ENCODE measurements at places on chromosomes 6 and 20.

DNA sequence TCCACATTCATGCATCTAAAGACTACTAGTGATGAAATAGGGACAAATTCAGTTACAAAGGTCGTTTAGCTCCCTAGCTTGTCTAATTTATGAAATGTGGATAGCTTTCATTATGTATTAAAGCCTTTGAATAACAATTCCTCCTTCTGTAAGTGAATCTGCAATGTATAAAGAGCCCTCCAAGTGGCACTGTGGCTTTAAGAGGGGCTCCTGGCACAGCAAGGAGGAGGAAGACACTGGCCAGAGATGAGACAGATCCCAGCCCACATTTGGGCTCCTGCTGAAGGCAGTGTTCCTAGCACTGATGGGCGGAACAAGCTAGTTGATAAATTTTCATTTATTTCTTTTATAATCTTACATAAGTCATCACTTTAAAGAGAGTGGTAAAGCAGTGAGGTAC, 17.6 kb upstream of the FUCA2 start:
- peak; percentile 27 for DNase-seq

GRCh38 chr6:158772851-158773371, 46.3 kb downstream of the EZR start:
- DNase-seq = no peak

GRCh38 chr6:109454496-109455436, 806 bp downstream of the MICAL1 start:
- DNase-seq = peak; percentile 54

GRCh38 chr20:4260102-4260501, 244.7 kb upstream of the RNF24 start:
- no peak for DNase-seq

- DNase-seq = no peak
Measured at GRCh38 chr6:23775127-23775526, 350.9 kb upstream of the NRSN1 start.

DNA sequence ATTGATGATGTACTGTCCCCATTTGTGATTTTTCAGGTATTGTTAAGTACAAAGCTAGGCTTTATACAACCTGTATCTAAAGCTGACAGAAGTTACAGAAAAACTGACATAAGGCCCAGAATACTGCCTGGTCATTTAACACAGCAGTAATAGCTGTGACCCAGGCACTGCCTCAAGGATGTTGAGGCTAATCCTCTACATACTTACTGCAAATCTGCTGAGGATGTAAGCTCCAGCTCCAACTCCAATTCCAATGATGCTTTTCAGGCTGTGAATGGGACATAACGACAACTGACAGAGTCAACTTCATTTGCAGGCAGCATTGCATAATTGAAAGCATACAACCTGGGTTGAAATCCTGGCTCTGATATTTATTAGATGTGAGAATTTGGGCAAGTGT, 36.3 kb upstream of the SLA2 start:
- DNase-seq = no peak

DNA sequence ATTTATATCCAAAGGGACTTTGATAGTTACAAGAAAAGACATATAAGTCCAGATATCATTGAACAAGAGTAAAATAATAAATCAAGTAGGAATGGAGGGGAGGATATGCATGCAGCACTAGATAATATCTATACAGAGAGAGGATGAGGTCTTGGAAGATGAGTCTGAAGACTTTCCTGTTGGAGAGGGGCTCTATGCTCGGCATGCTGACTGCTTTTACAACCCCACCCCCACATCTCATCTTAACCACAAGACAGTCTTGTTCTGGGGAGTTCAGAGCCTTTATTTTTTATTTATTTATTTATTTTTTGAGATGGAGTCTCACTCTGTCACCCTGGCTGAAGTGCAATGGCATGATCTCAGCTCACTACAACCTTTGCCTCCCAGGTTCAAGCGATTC, 48.4 kb upstream of the IER3 start:
- no peak for DNase-seq

GRCh38 chr20:36745234-36745926, 510 bp downstream of the NDRG3 start:
- no peak for DNase-seq

GRCh38 chr20:52484438-52484837, 292.9 kb upstream of the ZFP64 start:
- DNase-seq = no peak

DNA sequence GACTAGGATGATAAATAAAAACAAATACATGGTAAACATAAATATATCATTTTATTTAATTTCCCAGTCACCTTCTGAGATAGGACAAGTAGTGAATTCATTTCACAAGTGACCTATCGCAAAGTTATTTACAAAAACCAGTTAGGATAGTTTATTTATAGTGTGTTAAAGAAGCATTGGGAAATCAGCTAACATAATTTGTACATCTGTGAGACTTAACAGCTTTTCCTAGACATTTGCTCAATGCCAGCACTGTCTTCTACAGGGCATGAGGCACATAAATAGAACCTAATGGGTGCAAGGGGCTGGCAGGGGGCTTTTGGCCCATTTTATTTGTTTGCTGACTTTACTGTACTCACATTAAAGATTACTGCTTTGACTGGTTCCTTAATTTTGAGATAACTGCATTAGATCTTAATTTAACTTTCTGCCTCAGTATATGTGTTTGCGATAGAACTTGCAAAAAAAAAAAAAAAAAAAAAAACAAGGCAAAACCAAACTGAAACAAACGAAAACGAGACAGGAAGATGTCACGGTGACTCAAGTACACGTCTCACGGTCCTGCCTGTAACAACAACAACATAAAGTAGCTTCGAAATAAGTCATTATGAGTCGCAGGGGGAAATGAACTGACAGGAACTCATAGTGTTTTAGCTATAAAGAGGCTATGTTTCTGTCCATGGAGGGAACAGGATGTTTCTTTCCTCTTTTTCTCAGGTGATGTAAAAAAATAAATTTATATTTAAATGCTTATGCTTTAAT, 133.7 kb upstream of the GMDS start:
- no peak for DNase-seq

DNA sequence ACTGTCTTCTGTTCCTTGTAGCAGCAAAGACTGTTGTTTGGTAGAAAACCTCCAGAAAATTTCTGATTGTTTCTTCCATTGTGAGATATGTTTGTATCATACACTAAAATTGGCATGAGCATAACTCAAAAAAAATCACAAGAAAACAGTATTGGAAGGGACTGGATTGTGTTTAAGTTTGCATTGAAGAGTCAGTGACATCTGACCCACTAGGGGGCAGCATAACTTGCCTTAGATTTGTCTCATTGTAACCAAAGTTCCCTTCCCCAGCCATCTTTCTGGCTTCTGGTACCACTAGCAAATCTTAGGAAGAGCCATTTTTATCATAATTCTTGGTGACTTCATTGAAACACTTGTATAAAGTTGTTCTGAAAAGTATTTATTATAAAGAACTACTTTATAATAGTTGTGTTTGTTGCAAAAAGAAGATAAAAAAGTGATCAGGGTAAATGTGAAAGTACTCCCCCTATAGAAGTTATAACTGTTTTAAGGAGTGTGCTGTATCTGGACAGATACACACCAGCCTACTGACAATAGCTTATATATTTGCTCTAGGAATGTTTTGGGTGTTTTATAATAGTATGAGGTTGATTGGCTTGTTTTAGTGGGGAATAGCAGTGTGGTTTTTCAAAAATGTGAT, 7.7 kb downstream of the CSTF1 start:
- peak; percentile 62 for DNase-seq

DNA sequence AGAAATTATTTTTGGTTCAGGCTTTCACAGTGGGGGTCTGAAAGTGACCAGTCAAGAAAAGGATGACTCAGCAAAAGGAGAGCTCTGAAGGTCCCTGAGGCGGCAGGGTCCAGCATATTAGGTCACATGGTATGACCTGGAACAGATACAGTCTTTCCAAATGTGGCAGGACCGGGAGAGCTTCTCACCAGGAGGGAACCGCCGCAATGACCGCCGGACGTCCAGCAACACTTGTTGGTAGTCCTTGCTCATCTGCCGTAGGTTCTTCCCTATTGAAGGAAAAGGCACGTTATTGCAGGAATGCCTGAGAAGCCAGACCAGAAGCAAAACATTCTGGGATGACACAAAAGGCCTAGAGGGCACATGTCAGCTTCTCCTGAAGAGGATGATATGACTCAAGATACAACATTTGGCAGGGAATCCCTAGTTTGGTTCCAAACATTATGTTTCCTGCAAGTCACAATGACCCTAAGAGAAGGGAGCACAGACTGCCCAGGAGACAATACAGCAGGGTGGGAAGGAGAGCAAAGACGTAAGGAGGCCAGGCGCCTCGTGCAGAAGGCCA, 17.4 kb downstream of the TBC1D20 start:
- no peak for DNase-seq

GRCh38 chr20:15200147-15200565, 862.7 kb upstream of the FLRT3 start:
- no peak for DNase-seq

DNA sequence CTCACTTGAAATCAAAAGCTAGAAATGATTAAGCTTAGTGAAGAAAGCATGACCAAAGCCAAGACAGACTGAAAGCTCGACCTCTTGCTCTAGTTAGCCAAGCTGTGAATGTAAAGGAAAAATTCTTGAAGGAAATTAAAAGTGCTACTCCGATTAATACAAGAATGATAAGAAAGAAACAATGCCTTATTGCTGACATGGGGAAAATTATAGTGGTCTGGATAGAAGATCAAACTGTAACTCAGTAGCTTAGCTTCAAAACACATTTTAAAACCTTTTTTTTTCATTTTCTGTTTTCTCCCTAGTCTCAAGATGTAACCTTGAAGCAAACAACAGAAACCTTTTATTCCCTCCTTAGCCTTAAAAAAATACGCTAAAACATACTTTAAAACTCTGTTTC, 11.4 kb upstream of the GJE1 start:
- no peak for DNase-seq

DNA sequence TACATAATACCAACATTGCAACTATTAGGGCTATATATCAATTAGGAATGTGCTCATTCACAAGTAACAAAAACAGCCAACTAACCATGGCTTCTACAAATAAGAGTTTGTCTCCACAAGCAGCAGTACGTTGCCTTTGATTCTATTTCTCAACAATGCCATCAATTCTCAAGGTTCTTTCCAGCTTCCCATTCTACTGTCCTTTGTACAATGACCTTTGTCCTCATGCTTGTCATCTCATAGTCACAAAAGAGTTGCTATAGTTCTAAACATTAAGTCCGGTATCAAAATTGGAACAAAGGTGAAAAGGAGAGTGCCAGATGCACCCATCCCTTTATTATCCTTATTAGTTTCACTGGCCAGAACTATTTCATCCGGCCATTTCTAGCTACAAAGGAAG, 30.8 kb upstream of the IRAK1BP1 start:
- no peak for DNase-seq

DNA sequence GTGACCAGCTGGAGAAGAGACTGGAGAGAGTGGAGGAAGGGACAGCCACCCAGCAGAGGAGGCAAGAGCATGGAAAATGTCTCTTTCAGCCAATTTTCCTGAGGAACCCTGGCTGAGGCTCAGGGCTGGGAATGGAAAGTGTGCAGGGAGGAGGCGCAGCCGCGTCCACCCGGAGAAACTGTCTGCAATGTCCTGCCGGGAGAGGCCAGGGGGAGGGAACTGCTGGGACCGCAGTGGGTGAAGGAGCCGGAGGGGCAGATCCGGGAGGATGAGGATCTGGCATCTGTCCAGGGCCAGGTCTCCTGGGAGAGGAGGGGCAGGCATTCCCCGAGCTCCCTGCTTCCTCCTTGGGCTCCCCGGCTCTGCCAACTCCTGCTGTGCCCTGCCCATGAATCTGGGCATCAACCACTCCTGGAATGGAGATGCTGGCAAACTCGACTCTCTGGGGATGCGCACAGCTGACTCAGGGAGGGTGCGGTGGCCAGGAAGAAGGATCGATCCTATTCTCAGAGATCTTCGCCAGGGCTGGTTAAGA, 17.4 kb upstream of the HM13 start:
- DNase-seq = peak; percentile 86

GRCh38 chr6:1600063-1600763, 9.5 kb upstream of the FOXC1 start:
- no peak for DNase-seq

- DNase-seq = no peak
Measured at GRCh38 chr6:63814459-63814858, 178.9 kb downstream of the PHF3 start.

DNA sequence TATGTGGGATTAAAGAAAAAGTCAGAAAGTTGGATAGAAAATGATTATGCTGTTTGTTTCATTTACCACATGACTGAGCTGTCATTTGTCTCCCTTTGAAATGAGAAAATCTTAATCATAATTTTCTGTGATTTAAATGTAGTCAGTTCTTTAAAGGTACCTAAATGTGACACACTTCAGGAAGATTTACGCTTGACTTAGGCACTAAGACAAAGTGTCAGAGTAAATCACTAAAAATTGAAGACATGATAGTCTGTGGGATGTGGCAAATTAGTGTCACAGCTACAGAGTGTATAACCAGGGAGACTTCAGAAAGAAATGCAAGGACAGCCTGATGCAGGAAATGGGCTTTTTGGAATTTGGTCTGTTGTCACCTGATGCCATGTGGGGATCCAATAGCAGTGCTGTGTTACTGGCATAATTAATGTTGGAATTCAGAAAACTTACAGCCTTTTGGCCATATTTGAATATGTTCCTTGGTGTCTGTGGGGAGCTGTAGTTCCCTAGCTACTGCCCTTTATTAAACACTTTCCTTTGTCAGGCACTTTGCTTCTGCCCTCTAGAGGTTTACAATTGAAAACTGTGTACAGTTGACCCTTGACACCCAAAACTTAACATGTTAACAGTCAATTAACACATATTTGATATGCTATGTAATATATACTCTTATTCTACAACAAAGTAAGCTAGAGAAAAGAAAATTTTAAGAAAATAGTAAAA, 493.8 kb downstream of the UTRN start:
- DNase-seq = no peak

DNA sequence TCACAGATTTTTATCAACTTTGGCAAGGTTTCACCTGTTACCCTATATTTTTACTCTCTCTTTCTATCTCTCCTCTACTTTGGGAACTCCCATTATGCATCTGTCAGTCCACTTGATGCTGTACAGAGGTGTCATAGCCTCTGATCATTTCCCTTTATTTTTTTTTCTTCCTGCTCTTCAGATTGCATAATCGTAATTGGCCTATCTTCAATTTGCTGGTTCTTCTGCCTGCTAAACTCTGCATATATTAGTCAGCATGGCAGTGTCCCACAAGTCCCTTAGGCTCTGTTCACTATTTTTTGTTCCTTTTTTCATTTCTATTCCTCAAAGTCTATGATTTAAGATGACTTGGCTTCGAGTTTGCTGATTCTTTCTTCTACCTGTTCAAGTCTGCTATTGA, 44.7 kb upstream of the MICB start:
- DNase-seq = no peak

- no peak for DNase-seq
Measured at GRCh38 chr6:14626556-14626955, 509.0 kb downstream of the CD83 start.

DNA sequence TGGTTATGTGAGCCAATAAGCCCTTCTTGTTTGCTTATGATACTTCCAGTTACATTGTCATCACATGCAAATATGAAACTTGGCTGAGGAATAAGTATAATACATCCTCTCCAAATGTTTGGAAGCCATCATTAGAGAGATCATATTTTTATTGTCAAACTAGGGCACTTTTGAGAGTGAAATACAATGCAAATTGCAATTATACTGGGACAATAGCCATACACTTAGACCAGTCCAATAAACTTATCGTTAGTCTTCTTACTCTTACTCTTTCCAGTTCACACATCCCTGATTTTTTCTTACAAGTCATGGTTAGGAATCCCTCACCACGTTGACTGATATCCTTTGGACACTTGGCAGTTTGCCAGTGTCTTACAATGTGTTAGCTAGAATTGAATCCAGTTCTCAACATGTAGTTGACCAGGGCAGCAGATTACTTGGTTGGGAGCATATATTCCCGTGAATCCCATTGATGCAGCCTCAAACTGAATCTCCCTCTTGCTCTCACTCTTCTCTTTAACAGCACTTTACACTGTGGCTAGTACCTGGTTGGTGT, 519.7 kb upstream of the ID4 start:
- no peak for DNase-seq

Data from umbilical cord (tissue), 2 donors.